ENCODE measurements at places on chromosomes 12 and 14. TPM values are rescaled to one million over a fixed set of nuclear protein-coding genes. Genes with fewer than 3 reads are reported as not detected.

MYRFL gene
- total RNA-seq = 1.0 TPM

TBC1D30 gene
- total RNA-seq = 17.1 TPM

FGF23 gene
- total RNA-seq = 0.27 TPM

INHBE gene
- not detected for total RNA-seq

BEGAIN gene
- 8.8 TPM for total RNA-seq

DAO gene
- not detected for total RNA-seq

GZMH gene
- not detected for total RNA-seq

KRT75 gene
- 0.71 TPM for total RNA-seq

FOXA1 gene
- total RNA-seq = 3.1 TPM

MYO1H gene
- 0.82 TPM for total RNA-seq

MDM2 gene
- total RNA-seq = 101 TPM

SIX6 gene
- 44.8 TPM for total RNA-seq

PAX9 gene
- 0.38 TPM for total RNA-seq

TAC3 gene
- total RNA-seq = 0.93 TPM

RD3L gene
- total RNA-seq = 12.0 TPM

FGF6 gene
- total RNA-seq = 1.8 TPM

PPFIBP1 gene
- total RNA-seq = 82.1 TPM

ARHGAP9 gene
- 4.0 TPM for total RNA-seq

GALNT8 gene
- total RNA-seq = 10.1 TPM

ACSM4 gene
- total RNA-seq = not detected

LRP1-AS gene
- total RNA-seq = 3.4 TPM

KRT71 gene
- 0.77 TPM for total RNA-seq

FIGNL2 gene
- 2.2 TPM for total RNA-seq

CYP27B1 gene
- 1.6 TPM for total RNA-seq

TUNAR gene
- 6.1 TPM for total RNA-seq

COPS7A gene
- total RNA-seq = 47.9 TPM

KIF26A gene
- total RNA-seq = 31.3 TPM

BICDL1 gene
- total RNA-seq = 24.7 TPM

PSMB5 gene
- 137 TPM for total RNA-seq

ARG2 gene
- total RNA-seq = 7.3 TPM

BDKRB2 gene
- total RNA-seq = 7.4 TPM

RAB15 gene
- total RNA-seq = 9.0 TPM

PROX2 gene
- not detected for total RNA-seq

SLCO1B1 gene
- total RNA-seq = not detected

ADAM20 gene
- 4.0 TPM for total RNA-seq

EID3 gene
- total RNA-seq = 12.6 TPM

RPS6KA5 gene
- total RNA-seq = 26.5 TPM

TOMM20L gene
- not detected for total RNA-seq

TROAP gene
- 6.2 TPM for total RNA-seq

JPH4 gene
- 10.6 TPM for total RNA-seq

KCNA1 gene
- 4.3 TPM for total RNA-seq

PLEK2 gene
- 3.0 TPM for total RNA-seq

CDCA3 gene
- 6.3 TPM for total RNA-seq

SLC39A5 gene
- 2.4 TPM for total RNA-seq

CLECL1 gene
- total RNA-seq = not detected

NR1H4 gene
- total RNA-seq = 0.66 TPM

DHRS2 gene
- 0.77 TPM for total RNA-seq

RNASE4 gene
- 27.0 TPM for total RNA-seq

ETFBKMT gene
- 6.3 TPM for total RNA-seq
